ENCODE measurements at places on chromosomes 12 and 14. TPM values are rescaled to one million over a fixed set of nuclear protein-coding genes. Genes with fewer than 3 reads are reported as not detected.

GPR68 gene
- 0.81 TPM for total RNA-seq

TCL1B gene
- not detected for total RNA-seq

AQP2 gene
- total RNA-seq = under 0.01 TPM

TSPAN19 gene
- not detected for total RNA-seq

CFAP54 gene
- 1.1 TPM for total RNA-seq

MANSC1 gene
- total RNA-seq = 4.6 TPM

SPX gene
- under 0.01 TPM for total RNA-seq

RFX4 gene
- total RNA-seq = not detected

HRK gene
- total RNA-seq = under 0.01 TPM

ZNF891 gene
- total RNA-seq = 1.3 TPM

AVPR1A gene
- total RNA-seq = 0.27 TPM

KRT73 gene
- 0.27 TPM for total RNA-seq

PDZRN4 gene
- 2.4 TPM for total RNA-seq

ITGB7 gene
- total RNA-seq = 17.0 TPM

CISTR gene
- not detected for total RNA-seq

TEX52 gene
- total RNA-seq = under 0.01 TPM

CLEC4D gene
- total RNA-seq = under 0.01 TPM

RDH12 gene
- not detected for total RNA-seq

PRPF40B gene
- total RNA-seq = 5.4 TPM

FAM186B gene
- total RNA-seq = 0.27 TPM

OTX2 gene
- not detected for total RNA-seq

HOXC10 gene
- not detected for total RNA-seq

KRT86 gene
- total RNA-seq = under 0.01 TPM

KERA gene
- total RNA-seq = not detected

Data from hematopoietic multipotent progenitor cell (in vitro differentiated cells).